ENCODE measurements at places on chromosomes 7 and 10. TPM values are rescaled to one million over a fixed set of nuclear protein-coding genes. Genes with fewer than 3 reads are reported as not detected.
A peak's percentile ranks its signal among the peaks of the same experiment; 100 is the strongest.

DNA sequence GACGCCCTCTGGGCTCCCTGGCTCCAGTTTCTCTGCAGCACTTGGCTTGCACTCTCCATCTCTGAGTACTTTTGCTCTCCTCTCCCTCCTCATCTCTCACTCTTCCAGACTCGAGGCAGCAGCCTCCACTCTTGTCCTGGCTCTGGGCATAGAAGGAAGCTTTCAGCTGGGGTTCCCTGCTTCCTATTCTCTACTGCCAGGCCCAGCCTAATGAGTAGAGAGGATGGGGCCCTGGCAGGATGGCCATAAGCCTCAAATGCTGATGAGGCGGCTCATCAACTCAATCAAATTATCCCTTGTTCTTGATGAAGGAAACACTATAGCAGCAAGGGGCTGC lies 55.8 kb downstream of the NEURL1 start:
- DNase-seq: peak; percentile 54

DNA sequence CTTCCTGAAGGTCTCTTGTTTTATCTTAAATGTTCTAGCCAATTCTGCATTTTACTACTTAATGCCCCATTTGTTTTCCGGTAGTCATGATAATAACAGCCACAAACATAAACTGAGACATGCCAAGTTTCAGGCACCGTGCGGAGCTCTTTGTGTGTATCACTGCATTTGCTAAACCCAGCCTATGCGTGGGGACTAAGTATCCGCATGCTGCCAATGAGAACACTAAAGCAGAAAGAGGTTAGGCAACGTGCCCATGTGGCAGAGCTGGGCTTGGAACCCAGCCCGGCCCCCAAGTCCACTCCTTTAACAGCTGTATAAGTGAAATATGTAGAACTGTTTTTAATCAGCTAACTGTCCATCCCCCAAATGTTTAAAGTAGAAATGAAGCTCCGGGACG lies 54.1 kb downstream of the SLIT1 start:
- peak; percentile 44 for DNase-seq

The RHOBTB1 gene
- 4.9 TPM for polyA plus RNA-seq

DNA sequence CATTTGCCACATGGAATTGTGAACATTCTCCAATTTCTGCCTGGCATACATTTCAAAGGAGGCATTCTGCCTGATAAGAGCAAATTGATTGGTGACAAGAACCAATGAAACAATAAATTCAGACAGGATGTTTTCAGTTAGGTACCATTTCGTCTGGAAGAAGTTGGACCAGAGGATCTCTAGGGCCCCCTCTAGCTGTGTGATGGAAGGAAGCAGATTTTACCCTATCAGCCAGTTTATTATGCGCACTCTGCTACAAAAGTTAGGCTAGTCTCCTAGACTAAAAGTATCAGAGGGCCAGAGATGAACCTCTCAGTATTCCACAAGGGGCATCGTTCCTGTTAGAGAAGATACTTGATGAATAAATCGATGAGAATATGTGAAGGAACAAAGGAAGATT lies 118.0 kb downstream of the BUB3 start:
- no peak for DNase-seq

DNA sequence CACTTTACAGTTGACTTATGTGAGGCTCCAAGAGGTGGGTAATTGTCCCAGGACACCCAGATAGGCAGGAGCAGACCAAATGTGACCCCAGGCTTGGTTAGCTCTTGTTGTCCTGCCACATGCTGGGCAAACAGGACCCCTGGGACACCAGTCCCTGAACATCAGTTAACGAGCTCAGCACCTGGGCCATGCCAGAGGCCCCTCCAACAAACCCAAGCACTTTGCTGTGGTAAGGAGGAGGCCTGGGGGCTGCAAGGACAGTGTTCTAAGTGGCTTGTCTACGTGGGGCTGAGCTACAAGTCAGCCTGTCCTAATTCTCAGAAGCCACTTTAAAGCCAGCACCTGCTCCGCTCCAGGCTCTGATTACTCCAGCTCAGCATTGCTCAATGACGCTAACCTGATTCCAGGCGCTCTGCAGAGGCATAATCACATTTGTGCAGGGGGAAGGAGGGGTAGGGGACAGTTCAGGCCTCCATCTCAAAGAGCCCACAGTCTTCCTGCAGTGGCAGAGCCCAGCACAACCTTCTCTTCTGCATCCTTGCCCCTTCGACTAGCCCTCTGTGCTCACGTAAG lies 57.2 kb downstream of the DDC start:
- DNase-seq: peak; percentile 51

DNA sequence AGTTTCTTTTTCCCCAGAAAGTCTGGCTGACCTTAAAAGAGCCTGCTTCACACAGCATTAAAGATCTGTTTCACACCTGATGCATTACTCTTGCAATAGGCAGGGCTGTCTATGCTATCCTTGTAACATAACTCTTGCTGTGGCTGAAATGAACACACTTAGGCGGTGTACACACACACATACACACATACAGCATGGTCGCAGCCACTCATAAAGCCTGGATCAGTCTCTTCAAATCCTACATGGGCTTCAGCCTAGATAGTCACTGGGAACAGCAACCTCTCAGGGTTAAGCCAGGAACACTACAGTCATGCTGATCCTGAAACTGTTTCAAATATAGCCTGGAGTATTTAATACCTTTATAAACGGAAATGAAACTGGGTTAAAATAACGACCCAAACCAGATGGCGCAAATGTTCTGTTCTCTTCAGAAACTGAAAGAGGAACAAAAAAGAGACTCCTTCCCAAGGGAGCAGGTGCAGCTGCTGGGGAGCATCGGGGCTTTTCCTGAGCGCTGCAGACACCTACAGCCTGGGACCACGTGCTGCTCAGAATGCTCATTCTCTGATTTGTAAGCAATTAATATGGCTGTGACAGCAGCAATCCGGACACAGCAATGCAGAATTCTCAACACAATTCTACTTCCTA lies 61.0 kb upstream of the SFMBT2 start:
- peak; percentile 86 for DNase-seq

The HMX2 gene
- not detected for polyA plus RNA-seq

The NOS3 gene
- polyA plus RNA-seq: 81.1 TPM

The ABCC2 gene
- 1.0 TPM for polyA plus RNA-seq

The PALD1 gene
- polyA plus RNA-seq: 16.8 TPM

DNA sequence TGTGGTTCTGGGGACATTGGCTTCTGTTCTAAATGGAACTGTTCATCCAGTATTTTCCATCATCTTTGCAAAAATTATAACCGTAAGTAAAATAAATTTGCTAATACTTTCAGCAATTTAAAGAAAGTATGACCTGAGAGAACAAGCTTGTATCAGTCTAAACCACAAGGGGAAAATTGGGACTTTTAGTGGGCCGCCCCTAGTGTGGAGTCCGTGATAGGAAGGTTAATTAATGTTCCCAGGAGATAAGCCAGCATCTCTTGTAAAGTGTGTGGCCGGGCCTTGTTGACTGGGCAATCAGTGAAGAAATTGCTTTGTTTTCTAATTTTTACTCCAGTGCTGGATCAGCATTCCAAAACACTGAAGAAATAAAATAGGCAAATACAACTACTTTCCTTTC lies 83.0 kb downstream of the ABCB5 start:
- no peak for DNase-seq

DNA sequence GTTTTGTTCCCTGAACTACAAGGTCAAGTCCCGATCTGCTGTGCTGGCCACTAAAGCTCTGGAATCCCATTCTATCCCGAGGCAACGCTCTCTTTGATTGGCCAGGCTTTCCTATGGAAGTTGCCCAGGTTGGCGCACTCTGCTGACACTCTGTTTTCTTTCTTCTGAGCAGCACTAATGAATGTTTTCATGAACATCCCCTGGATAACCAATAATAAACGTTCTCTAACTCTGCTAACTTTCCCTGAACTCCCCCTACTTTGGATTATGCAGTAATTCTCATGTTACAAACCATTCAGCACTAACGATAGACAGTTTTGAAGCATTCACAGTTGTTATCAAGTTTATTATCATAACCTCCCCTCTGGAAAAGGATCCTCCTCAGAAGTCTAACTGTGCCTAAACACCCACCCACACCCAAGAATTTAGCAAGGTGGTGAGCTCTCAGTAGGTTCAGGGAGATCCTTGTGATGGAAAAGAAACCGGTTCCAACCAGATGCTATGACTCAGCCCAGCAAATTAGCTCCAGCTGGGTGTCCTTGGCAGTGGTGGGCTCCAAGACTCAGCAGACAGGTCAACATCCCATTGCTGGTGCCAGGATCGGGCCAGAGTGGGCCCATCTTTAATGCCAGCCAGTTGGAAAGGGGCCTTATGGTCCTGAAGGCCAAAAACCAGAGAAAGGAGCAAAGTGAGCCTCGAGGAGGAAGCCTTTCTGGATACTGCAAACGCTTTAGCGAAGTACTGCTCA lies 68.4 kb downstream of the CREB3L2 start:
- DNase-seq: no peak

GRCh38 chr10:114285961-114286441 lies 46.9 kb downstream of the VWA2 start:
- peak; percentile 79 for DNase-seq

The ITGA8 gene
- 1.7 TPM for polyA plus RNA-seq

All from spleen (tissue), 13 donors.